Occipital lobe (tissue), 3 donors: ENCODE measurements at places on chromosomes 16 and 17. TPM values are rescaled to one million over a fixed set of nuclear protein-coding genes. Genes with fewer than 3 reads are reported as not detected.

DNA sequence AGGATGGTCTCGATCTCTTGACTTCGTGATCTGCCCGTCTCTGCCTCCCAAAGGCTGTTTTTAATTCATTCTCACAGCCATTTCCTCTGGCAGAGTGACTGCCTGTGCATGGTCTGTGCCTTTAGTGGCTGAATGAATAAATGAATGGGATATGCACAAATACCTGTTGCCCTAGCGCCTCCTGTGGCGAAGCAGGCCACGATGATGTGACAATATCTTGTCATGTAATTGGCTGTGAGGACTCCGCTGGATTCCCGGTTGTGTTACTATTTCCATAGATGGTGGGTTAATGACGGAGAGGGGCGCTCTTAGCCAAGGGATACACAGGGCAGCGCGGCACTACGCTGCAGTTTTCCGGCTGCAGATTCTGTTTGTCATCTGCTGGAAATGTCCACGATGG lies 26.8 kb upstream of the ENDOV start:
- no peak for DNase-seq

Gene DPEP3
- not detected for total RNA-seq

- DNase-seq: no peak
These were observed 226.9 kb downstream of the C16orf78 start for GRCh38 chr16:49600536-49600935.

DNA sequence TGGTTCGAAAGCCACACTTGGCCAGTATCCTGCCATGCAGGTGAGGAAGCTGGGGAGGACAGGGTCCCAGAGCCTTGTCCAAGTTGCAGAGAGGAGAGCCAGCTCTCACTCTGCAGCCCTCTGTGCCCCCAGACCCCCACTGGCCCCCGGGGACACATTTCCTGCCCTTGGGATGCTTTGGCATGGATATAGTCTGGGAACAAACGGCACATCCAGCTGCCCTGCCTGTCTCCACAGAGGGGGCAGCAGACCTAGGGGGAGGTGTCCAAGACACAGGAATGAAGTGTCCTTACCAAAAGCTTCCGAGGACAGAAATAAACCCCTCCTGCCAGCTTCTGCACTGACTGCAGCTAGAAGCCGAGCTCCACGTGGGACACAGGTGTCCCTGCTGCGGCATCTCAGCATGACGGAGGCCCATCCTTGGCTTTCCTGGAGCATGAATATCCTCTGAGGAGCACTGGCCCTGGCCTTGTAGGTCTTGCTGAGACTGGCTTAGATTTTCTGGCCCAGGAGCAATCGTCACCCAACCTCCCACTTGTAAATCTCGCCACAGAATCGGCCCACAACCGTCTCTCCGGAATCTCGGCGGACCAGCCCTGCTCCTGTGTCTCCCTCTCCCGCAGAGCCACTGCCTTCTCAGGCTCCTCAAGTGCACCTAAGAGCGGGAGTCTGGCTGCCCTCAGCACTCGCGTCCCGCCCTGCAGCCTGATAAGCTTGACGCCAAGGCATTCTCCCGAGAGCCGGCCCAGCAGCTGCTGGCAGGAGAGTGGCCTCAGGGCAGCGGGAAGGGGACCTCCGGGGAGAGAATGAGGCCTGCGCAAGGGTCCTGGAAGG lies 1.1 kb upstream of the CAPN15 start:
- DNase-seq: peak; percentile 57

Gene POLR3K
- total RNA-seq: 2.8 TPM
